ENCODE measurements at places on chromosomes 6 and 20.

- no peak for DNase-seq
These were observed 180.3 kb downstream of the ANKRD60 start for GRCh38 chr20:58048096-58048702.

DNA sequence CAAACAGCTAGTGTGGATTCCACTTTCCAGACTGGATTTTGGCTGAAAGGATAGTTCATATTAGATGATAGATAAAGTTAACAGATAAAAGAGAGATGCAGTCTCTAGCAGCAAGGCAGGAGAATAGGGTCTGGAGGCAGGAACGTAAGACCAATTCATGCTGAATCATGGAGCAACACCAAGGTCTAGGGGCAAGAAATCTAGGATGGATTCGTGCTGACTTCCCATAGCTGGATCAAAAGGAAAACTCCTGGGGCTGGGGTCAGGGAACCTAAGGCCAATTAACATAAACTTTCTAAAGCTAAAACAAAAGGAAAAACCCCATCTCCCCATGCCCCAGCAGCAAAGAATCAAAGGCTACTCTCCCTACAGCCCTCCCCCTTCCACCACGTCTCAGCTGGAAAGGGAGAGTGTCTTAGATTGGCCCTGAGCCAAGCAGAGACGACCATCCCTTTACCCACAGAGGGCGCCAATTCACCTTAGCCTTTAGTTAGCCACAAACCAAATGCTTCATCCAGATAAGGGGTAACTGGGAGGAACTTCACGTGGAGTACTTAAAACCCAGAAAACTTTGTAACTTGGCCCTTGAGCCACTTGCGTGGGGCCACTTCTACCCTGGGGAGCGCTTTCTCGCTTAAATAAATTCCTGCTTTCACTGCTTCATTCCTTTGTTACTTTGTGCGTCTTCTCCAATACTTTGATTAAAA lies 7.6 kb downstream of the TREM1 start:
- DNase-seq: peak; percentile 8

GRCh38 chr20:4794846-4795245 lies 73.1 kb downstream of the PRND start:
- DNase-seq: no peak

DNA sequence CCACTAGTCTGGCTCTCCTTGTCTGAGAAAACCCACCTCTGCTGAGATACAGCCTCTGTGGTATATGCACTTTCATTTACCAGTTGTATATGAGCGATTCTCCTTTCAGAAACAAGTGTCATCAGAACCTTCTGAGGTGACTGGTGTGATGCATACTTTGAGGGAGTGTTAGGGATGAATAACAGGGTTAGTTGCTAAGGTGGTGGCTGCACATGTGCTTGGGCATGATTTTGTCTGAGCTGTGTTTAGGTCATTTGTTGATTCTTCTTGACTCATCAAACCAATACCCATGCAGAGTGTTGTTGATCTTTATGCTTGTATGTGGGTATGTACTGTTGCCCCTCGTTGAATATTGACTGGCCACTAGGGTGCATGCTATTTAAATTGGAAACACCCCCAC lies 25.7 kb downstream of the DTD1 start:
- DNase-seq: no peak

DNA sequence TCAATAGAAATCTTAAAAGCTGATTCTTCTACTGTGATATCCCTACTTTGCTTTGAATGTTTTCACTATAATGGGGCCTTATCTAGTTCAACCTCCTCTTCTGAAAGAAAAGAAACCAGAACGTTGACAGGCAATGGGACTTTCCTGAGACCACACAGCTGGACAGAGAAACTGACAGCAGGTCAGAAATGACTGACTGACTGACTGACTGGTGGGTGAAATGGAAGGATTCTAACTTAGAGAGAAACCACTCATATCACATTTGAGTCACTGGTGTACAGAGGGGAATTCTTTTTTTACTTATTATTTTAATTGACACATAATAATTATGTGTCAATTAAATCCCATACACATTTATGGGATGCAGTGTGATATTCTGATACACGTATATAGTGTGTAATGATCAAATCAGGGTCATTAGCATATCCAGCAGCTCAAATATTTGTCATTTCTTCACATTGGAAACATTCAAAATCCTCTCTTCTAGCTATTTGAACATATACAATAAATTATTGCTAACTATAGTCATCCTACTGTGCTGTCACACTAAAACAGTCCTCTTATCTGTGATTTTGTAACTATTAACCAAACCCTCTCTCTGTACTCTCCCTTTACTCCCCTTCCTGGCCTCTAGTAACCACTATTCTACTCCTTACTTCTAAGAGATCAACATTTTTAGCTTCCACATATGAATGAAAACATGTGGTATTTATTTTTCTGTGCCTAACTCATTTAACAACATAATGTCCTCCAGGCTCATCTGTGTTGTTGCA lies 64.8 kb upstream of the NRSN1 start:
- no peak for DNase-seq

- DNase-seq: peak; percentile 34
These were observed 20.6 kb upstream of the SGK2 start for GRCh38 chr20:43537921-43538877.

DNA sequence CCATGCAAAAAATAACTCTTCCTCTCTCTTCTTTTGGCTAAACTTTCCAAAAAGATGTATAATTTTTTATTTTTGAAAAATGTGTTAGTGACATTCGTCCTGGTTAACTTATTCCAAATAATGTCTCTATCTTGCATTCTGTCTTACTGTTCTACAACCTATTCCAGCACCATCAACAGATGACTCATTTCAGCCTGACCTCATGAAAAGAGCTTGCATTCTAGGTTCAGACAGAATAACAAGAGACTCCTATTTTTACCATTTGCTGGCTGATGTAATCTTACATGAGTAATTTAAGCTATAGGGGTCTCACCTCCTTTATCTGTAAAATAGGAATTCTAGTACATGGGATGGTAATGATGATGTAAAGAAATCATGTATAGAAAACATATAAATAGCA lies 109.0 kb downstream of the FUT9 start:
- DNase-seq: no peak

- DNase-seq: no peak
These were observed 65.2 kb downstream of the CDC5L start for GRCh38 chr6:44452725-44453124.

DNA sequence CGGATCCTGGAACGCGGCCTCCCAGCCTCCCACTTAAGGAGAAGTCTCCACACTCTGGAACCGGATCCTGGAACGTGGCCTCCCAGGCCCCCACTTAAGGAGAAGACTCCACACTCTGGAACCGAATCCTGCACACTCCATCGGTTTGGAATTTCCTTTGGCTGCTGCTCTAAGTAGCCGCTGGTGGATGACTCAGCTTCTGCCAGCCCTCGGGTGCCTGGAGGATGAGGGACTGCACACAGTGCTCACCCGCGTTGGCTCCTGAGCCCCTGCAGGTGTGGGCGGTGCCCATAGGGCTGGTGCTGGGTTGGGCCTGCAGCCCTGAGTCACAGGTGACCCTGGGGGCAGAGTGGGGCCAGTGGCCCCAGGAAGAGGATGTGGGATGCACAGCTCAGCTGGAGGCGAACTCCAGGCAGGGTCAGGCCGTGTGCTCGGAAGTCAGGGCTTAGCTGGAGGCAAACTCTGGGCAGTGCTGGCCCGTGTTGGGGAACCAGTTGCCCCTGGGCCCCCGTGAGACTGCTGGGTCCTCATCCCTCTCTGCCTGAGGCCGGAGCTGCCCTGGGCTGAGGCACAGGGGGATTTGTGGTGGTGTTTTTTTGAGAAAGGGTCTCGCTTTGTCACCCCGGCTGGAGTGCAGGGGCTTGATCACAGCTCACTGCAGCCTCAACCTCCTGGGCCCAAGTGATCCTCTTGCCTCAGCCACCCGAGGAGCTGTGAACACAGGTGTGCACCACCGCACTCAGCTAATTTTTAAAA lies 13.9 kb upstream of the TNFRSF6B start:
- DNase-seq: no peak

DNA sequence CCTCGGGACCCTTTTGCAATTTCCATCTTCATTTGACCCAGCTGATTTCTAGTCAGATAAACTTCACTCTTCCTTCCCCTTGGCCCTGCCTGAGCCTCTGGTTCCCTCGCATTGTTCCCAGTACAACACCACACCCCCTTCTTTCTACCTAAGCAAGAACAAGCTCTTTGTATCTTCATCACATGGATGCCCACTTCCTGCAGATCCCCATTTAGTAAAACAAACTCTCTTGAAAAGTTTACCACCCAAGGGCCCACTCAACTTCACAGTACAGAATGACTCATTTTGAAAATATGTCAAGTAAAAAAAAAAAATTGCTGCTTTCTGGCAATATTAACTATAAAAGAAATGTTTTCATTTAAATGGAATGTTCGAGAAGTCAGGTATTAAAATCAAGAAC lies 5.2 kb downstream of the FAXC start:
- no peak for DNase-seq

DNA sequence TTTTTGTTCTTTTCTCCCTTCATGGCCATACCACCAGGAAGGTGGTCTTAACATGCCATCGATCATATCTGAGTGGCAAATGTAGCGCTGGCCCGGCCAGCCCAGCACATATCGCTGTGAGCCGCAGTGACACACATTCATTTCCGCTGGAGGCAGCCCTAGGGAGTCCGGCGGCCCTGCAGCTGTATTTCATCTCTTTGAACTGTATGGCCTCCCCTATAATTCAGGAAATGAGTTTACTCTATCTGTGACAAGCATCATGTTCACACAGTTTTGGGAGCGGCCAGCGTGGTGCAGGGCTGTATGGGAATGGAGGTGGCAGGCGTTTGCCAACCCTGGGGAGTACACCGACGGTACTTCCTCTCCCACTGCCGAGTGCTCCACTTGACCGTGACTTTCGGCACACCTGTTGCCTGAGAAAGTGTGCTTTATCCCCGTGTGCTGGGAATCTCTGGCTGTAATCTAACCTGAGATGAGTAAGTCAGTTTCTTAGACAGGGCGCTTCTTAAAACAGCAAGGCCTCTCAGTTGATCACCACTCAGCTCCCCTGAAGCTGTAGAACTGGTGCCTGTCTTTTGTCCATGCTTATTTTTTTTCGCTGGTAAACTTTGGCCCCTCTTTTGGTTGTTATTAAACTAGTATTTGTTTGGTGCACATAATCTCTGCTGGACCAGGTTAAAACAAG lies 257.1 kb upstream of the TAB2 start:
- DNase-seq: no peak

GRCh38 chr6:4632421-4632820 lies 143.8 kb upstream of the CDYL start:
- DNase-seq: no peak

DNA sequence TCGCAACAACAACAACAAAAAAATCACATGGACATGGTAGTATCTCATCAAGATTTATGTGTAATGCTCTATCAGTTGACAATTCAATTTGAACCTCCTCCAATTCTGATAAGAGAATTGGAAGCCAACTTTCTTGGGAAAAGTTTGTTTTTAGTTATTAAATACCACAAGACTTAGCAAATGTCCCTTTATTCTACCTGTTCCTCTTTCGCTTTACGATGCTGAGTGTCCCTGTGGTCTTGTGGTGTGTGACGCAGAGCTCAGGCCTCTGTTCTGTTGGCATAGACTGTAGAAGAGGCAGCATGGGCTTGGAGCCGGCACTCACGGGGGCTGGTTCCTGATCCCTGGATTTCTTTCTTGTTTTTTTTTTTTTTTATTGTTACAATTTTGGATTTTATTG lies 76.7 kb downstream of the PSMB1 start:
- no peak for DNase-seq

GRCh38 chr6:5936140-5936539 lies 70.6 kb downstream of the NRN1 start:
- DNase-seq: no peak

DNA sequence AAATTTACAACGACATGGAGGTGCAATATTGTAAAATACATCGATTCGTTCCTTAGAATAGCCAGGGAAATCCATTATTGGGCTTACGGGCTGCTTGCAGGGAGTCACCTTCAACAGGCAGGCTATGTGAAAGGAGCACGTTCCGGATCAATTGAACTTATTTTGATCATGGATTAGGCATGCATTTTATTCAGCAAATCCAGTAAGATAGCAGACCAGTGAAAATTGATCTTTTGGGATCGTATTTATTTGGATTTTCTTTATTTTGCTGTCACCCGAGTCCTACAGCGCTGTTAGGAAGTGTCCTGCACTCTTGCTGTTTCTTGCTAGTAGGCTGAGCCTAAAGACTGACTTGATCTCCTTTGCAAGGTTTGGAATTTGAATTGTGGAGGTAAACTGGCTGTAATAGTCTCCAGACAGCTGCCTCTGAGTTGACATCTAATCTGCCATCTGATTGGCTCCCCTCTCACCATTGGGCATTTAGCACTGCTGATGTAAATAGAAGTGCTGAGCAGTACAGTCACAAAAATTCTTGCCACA lies 3.0 kb downstream of the ARID1B start:
- DNase-seq: no peak

DNA sequence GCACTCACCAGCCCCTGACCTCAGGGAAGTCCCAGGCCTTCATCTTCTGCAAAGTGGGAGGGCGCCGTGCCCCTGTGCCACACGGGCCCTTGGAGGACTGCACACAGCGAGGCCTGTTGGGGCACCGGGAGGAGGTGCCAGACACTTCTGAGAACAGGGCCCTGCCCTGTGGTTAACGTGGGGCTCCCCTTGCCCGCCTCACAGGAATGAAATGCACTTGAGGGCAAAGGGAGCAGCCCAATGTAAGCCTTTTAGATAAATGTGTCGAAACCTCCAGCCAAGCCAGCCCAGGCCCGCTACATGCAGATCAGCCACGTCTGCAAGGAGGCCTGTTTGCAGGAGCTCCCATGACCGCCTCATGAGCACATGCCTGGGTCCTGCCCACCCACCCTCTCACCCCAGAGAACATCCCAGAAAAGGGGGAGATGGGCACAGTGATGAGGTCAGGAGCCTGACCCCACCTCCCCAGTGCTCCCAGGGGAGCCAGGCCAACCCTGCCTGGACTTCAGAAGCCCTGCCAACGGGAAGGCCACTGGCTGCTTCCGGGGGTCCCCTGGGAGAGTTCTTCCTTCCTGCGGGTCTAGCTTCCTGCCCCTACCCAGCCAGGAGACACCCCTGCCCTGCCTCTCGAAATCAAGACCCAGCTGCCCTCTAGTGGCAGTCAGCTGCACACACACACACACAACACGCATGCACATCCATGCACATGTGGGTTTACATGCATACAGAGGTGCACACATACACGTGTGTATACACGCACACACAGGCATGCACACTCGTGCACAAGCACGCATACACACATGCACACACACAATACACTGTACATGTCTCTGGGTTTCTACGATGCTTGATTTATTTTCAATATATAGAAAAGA lies 178.7 kb downstream of the TAF4 start:
- DNase-seq: no peak

Measured in activated naive CD4-positive, alpha-beta T cell (primary cell).